Activated T-cell treated with anti-CD3 and anti-CD28 coated beads for 24 hours (primary cell): ENCODE measurements at places on chromosomes 2 and 18.

- DNase-seq: no peak
Observed at GRCh38 chr2:172086241-172087206, 1.2 kb downstream of the DLX1 start.

DNA sequence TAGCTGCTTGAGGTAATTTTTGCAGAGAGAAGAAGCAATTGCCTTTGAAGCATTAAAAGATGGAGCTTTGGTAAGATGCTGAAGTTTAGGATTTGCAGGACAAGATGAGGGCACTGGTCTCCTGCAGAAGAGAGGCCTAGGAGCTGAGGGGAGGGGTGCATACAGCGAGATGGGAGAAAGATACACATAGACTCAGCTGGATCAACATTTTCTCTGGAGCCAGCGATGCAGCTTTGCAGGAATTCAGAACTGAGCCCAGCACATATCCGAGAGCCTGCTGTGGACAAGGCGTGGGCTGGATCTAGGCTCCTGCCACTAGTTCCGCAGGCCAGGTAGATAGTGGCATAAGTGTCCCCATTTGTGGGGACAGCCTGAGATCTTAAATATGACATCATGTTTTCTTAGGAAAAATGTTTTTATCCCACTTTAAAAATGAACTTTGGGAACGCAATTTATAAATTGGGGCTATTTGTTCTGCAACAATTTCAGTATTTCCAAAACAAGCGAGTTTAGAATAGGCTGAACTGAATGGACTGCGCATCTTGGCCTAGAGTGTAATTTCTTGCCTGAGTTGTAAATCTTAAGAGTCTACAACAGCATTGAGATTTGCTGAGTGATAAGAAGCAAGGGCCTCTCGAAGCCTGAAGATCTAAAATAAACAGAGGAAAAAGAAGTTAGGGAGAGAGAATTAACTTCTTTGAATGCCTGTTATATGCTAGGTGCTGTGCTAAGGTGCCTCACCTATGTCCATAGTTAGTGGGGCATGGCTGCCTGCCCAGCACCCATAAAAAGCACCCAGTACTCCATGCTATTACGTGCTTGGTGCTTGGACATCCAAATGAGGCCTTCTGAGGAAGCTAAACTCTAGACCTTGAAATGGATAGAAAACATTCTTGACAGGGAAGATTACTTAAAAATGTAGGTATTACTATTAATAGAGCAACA lies 17.3 kb downstream of the GRHL1 start:
- no peak for DNase-seq

- no peak for DNase-seq
Observed at GRCh38 chr18:5955861-5956260, 60.5 kb upstream of the TMEM200C start.

DNA sequence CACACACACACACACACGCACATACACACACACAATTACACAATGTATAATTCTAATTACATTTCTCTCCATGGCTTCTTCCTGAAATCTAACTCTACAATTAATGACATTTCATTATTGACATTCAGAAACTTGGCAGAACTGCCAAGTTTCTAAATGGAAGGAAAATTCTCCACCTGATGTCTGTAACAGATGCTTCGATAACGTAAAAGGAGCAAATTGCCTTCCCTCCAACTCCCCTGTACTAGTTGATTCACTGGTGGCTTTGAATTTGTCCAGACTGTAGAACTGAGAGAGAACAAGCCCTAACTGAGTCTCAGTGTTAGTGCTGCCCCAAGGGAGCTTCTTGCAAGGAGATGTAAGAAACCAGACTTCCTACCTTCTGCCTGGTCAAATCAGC lies 255.1 kb upstream of the TMEM200C start:
- DNase-seq: no peak

DNA sequence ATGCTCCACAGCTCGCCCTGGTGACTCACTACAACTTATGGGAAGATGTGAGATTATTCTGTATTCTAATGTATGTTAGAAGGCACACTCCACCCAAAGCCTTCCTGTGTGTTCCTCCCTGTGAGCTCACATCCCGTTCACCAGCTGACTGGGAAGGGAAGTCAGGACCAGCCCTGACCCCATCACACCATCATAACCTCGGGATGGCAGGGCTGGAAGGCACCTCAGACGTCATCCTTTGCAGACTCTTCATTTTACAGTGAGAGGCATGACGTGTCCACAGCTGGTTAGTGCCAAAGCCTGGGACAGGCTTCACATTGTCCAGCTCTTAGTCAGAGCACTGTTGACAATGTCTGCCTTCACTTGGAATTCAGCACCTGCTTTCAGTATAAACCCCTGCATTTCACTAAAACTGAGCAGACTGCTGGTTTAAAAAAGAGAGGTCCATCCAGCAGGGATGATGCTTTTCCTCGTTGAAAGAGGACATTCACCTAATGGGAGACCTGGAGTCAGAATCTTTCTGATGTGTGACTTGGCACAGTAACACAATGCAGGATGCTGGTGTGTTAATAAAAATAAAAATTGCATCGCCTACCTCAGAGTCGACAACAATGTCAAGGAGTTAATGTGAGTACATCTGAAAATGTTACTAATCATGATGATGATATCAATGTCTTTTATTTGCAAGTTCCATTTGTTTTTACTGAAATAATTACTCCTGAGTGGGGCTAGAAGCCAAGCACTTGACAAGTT lies 418.0 kb upstream of the TNP1 start:
- no peak for DNase-seq

DNA sequence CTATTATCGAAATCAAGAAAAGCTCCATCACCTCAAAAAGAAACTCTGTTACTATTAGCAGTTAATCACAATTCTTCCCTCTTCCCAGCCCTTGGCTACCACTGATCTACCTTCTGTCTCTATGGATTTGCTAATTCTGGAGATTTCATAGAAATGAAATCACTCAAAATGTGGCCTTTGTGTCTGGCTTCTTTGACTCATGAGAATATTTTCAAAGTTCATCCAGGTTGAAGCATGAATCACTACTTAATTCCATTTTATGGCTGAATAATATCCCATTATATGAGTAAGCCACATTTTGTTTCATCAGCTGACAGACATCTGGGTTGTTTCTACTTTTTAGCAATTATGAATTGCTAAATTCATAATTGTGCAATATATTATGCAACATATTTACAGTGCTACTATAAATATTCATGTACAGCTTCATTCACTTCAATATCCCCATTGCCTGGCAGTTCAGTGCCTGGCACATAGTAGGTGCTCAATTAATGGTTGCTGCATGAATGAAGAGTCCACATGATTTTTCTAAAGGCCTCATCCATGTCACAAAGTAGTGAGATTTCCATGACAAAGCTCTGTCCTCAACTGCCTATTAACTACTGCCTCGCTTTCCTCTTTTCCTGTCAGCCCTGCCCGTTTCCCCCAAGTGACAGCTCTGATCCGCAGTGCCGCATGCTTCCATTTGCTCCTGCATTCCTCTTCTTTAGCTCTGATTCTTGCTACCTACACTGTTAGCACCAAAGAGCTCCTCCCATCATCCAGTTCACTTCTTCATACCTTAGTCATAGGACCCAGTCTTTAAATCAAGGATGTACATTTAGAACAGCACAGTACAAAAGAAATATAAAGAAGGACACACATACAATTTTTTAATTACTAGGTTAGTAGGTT lies 32.8 kb downstream of the CCDC93 start:
- DNase-seq: no peak

- DNase-seq: no peak
Observed at GRCh38 chr18:7937268-7937667, 370.2 kb downstream of the PTPRM start.

- no peak for DNase-seq
Observed at GRCh38 chr18:60040971-60041370, 141.2 kb downstream of the PMAIP1 start.
